ENCODE measurements at places on chromosomes 1 and 21. TPM values are rescaled to one million over a fixed set of nuclear protein-coding genes. Genes with fewer than 3 reads are reported as not detected.

Gene IGSF9
- total RNA-seq, result not detected

Gene KLF17
- total RNA-seq, result not detected

Gene ETV3L
- not detected for total RNA-seq

GRCh38 chr1:159168043-159168442 lies 3.4 kb upstream of the CADM3 start:
- H3K4me1 ChIP-seq, result no peaks in the 10 kb centered on the region
- H3K36me3 ChIP-seq, result no peaks in the 10 kb centered on the region
- H3K4me3 ChIP-seq, result no peak overlapping the region
- DNase-seq, result no peak
- no peaks in the 10 kb centered on the region for H3K27me3 ChIP-seq

Gene MPZ
- 12.4 TPM for total RNA-seq

DNA sequence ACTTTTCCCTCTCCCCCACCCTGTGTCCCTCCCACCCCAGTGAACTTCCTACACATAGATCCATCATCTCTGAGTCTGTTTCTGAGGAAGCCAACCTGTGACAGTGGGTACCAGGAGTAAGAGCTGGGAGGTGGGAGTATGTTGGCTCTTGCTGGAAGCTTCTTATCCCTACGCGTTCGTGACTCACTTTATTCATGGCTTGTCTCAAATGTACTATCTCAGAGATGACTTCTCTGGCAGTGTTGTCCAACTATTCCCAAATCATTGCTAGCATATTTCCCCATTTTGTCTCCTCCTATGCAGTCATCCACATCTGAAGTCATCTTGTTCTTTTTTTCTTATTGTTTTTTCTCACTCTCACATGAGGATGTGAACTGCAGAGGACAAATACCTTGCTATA lies 88.0 kb downstream of the HIVEP3 start:
- H3K27ac ChIP-seq, result no peak overlapping the region
- H3K4me1 ChIP-seq, result no peaks in the 10 kb centered on the region
- no peaks in the 10 kb centered on the region for H3K27me3 ChIP-seq
- no peak for DNase-seq
- no peak overlapping the region for H3K4me3 ChIP-seq
- no peaks in the 10 kb centered on the region for H3K36me3 ChIP-seq

- peaks cover 3% of the 10 kb centered on the region for H3K27me3 ChIP-seq
- no peak for DNase-seq
- no peak overlapping the region for H3K4me3 ChIP-seq
- H3K36me3 ChIP-seq, result no peaks in the 10 kb centered on the region
- H3K27ac ChIP-seq, result no peak overlapping the region
Observed at GRCh38 chr1:30110846-30111245, 612.5 kb downstream of the MATN1 start.

DNA sequence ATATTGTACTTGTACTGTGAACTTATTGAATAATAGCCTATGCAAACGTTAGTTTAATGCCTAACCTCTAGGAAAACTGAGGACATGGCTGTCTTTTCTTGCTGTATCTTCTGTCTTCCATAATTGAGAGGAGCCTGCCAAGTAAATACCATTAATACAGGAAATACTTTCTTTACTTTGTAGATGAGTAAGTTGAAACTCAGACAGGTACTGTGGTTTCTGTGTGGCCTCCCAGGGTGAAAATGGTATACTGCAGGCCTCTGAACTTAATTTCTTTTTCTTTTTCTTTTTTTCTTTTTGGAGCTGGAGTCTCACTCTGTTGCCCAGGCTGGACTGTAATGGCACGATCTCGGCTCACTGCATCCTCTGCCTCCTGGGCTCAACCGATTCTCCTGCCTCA lies 208.8 kb upstream of the ADGRL4 start:
- no peak overlapping the region for H3K4me3 ChIP-seq
- no peaks in the 10 kb centered on the region for H3K36me3 ChIP-seq
- H3K4me1 ChIP-seq, result no peaks in the 10 kb centered on the region

- peaks cover 43% of the 10 kb centered on the region for H3K4me1 ChIP-seq
- no peaks in the 10 kb centered on the region for H3K36me3 ChIP-seq
- H3K4me3 ChIP-seq, result peak overlapping the region; percentile 22
- no peaks in the 10 kb centered on the region for H3K27me3 ChIP-seq
Observed at GRCh38 chr1:160665330-160666078, 18.7 kb upstream of the SLAMF1 start.

Gene RNU1-4
- 4,458 TPM for total RNA-seq

Gene SSX2IP
- total RNA-seq, result 8.9 TPM

DNA sequence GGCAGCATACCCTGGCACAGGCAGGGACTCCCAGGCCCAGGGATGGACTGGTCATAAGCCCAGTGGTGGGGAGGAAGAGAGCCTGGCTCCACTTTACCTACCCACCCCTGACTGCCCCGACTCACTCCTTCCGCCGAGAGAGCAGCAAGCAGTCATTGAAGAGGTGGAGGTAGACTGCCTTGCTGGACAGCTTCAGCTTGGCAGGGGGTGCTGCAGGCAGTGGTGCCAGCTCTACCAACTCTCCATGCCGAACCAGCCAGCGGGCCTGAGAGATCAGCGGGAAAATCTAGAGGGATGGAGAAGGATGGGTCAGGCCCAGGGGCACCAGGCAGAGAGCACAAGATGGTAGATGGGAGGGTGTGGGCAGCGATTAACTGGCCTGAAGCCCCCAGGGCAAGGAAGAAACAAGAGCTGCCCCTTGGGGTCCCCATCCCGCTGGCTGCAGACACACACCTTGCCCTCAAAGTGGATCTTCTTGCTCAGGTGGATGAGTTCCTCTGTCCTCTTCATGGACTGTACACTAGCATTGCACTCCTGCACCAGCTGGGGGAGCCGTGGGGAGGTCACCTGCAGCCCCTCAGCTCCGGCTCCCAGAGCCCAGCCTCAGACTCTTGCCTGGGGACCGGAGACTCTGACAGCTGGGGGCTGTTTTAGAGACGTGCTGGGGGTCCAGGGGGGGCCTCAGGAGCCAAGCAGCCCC lies 7.7 kb downstream of the ARHGEF19 start:
- no peak for DNase-seq
- no peaks in the 10 kb centered on the region for H3K36me3 ChIP-seq
- H3K27ac ChIP-seq, result no peak overlapping the region
- no peak overlapping the region for H3K4me3 ChIP-seq
- H3K4me1 ChIP-seq, result peaks cover 15% of the 10 kb centered on the region

- no peak for DNase-seq
- H3K4me3 ChIP-seq, result no peak overlapping the region
- H3K27me3 ChIP-seq, result no peaks in the 10 kb centered on the region
Observed at GRCh38 chr1:5981009-5981380, 11.2 kb downstream of the NPHP4 start.

DNA sequence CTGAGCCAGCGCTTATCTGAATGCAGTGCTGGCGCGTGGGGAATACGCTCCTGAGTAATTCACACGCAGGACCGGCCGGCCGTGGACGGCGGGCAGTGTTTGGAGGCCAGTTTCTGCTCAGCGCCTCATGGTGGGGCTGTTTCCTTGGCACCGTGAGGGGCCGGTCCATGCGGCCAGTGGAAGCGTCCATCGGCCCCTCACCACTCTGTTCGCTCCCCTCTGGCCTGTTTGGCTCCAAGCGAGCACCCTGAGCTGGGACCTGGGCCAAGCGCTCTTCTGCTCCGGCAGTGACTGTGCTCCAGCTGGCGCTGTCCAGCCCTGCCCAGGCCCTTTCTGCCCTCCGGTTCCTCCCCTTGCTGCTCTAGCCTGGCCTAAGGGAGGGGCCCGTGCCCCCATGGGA lies 16.3 kb upstream of the PLCH2 start:
- DNase-seq, result no peak
- H3K27ac ChIP-seq, result no peak overlapping the region
- H3K36me3 ChIP-seq, result no peaks in the 10 kb centered on the region
- no peak overlapping the region for H3K4me3 ChIP-seq
- H3K4me1 ChIP-seq, result no peaks in the 10 kb centered on the region

DNA sequence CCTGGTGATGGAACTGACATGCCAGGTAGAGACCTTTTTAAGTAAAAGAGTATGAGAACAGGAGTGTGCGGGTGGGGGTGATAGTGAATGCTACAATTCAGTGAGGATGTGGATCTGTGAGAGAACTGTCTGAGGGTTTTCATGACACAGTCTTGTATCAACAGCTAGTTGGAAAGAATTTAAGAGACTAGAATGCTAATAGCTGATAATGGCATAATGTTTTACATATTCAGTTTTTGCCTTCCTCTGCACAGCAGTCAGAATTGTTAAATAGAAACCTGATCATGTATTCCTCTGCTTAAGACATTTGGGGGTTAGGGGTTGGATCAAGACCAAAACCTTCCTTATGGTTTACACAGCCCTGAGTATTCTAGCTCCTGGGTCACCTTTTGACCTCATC lies 152.8 kb upstream of the ZRANB2 start:
- H3K27ac ChIP-seq, result no peak overlapping the region
- DNase-seq, result no peak
- no peaks in the 10 kb centered on the region for H3K36me3 ChIP-seq
- H3K27me3 ChIP-seq, result no peaks in the 10 kb centered on the region
- no peaks in the 10 kb centered on the region for H3K4me1 ChIP-seq

- H3K27ac ChIP-seq, result no peak overlapping the region
- H3K36me3 ChIP-seq, result no peaks in the 10 kb centered on the region
- H3K4me1 ChIP-seq, result no peaks in the 10 kb centered on the region
- DNase-seq, result no peak
Observed at GRCh38 chr1:98107256-98107655, 186.4 kb upstream of the DPYD start.

DNA sequence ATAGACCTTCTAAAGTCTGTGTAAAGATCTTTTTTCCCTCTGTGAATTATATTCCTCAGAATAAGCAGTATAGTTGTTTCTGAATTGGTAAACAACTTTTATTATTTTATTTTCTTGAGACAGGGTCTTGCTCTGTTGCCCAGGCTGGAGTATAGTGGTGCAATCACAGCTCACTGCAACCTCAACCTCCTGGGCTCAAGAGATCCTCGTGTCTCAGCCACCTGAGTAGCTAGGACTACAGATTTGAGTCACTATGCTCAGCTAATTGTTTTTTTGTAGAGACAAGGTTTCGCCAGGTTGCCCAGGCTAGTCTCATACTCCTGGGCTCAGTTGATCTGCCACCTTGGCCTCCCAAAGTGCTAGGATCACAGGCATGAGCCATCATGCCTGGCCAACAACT lies 26.6 kb upstream of the HMGN1 start:
- DNase-seq, result no peak
- no peaks in the 10 kb centered on the region for H3K27me3 ChIP-seq
- H3K4me3 ChIP-seq, result no peak overlapping the region
- H3K27ac ChIP-seq, result no peak overlapping the region

- H3K36me3 ChIP-seq, result no peaks in the 10 kb centered on the region
- H3K4me1 ChIP-seq, result no peaks in the 10 kb centered on the region
- H3K27me3 ChIP-seq, result no peaks in the 10 kb centered on the region
- H3K27ac ChIP-seq, result no peak overlapping the region
- DNase-seq, result no peak
- no peak overlapping the region for H3K4me3 ChIP-seq
Observed at GRCh38 chr1:117173006-117173405, 37.7 kb downstream of the VTCN1 start.

Gene LYST
- total RNA-seq, result 27.8 TPM

Gene NUDT4B
- not detected for total RNA-seq

DNA sequence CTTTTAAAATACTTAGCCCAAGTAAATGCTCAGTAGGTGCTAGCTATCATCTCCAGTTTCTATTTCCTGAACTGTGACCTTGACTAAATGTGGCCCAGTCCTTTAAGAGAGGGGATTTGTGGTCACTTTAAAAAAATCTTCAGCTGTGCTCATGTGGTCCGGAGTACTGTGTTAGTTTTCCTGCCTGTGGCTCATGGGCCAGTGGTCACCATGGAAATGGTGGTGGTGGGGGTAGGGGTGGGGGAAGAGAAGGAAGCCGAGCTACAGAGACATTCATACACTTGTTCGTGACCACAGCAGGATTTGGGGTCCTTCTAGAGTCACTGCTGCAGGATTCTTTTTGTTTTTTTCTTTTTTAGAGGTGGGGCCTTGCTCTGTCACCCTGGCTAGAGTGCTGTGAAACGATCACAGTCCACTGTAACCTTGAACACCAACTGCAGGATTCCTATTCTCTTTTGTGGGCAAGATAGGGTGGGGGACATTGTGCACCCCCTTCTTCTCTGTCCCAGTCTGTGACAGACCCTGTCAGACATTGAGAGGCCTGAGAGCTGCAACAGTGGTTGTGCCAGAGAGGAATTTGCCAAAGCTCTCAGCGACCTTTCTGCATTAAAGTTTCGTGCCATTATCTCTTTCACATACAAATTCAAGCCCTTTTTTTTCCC lies 25.8 kb downstream of the KIF26B start:
- H3K36me3 ChIP-seq, result no peaks in the 10 kb centered on the region
- DNase-seq, result no peak
- no peaks in the 10 kb centered on the region for H3K4me1 ChIP-seq
- no peaks in the 10 kb centered on the region for H3K27me3 ChIP-seq
- no peak overlapping the region for H3K4me3 ChIP-seq

GRCh38 chr1:99886179-99886578 lies 36.0 kb downstream of the AGL start:
- no peak for DNase-seq
- no peak overlapping the region for H3K4me3 ChIP-seq
- H3K27me3 ChIP-seq, result no peaks in the 10 kb centered on the region
- peaks cover 41% of the 10 kb centered on the region for H3K36me3 ChIP-seq
- no peak overlapping the region for H3K27ac ChIP-seq

DNA sequence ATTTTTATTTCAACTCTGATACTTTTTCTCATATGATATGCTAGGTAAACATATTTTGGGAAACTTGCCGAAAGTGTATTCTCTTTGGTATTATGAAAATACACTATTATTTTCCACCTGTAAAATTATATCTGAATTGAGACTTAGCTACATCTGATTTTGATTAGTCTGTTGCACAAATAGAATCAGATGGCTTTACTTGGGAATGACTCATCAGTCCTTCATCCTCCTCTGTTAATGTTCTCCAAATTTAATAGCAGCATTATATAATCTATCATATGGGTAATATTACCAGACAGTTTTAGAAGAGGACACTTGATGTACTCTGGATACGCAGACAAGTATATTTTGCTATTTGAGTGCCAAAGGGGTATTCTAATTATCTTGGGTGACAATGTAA lies 245.3 kb downstream of the CTH start:
- no peak overlapping the region for H3K27ac ChIP-seq
- no peak for DNase-seq
- no peaks in the 10 kb centered on the region for H3K4me1 ChIP-seq
- no peaks in the 10 kb centered on the region for H3K27me3 ChIP-seq
- no peak overlapping the region for H3K4me3 ChIP-seq

DNA sequence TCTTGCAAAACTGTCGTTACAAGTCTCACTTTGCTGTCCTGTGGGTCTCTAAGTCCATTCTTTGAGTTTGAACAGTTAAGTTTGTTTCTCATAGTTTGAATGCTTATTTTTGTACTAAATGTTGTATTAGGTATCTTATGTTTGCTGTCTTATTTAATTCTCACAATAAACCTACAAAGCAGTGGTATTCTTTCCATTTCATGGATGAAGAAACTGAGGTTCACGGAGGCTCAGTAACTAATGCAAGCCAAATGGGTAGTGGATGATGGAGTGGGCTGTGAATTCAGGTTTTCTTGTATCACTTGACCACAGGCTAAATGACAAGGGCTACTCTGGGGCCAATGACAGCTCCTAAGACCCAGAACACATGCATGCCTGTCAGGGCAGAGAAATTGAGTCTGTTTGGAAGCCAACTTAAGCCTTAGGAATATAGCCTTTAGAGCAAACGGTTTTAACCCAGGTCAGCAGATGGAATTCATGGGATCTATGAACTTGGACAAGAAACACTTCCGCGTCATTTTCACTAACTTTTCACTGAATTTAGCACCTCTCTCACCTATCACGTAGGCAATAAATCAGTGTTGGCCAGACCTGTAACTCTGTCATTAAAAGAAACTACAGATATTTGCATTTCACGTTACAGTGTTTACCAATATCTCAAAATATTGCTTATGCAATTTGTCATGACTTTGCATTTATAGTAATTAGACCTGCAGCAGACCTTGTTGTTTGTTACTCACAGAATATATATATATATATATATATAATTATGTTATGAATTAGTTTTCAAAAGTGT lies 67.1 kb upstream of the TLR5 start:
- no peaks in the 10 kb centered on the region for H3K27me3 ChIP-seq
- H3K36me3 ChIP-seq, result no peaks in the 10 kb centered on the region
- H3K27ac ChIP-seq, result no peak overlapping the region
- H3K4me3 ChIP-seq, result no peak overlapping the region
- DNase-seq, result no peak
